Fibroblast of skin of scalp (primary cell): ENCODE measurements at places on chromosomes 5 and 9.

DNA sequence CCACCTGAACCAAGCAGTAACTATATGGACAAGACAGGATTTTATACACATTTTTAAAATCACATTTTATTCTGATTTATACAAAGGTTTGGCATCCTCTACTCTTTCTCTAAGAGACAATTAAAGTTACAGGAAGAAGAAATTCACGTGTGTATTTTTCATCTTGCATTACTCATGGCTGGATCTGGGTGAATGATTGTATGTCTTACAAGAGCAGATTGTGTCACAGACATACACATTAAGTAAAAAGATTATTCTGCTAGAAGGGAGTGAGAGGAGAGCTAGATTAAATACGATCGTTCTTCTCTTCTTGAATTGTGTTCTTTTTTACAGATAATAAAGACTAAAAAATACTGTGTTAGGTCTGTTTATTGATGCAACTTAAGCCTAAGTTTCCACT lies 20.8 kb upstream of the CEP120 start:
- DNase-seq: no peak

DNA sequence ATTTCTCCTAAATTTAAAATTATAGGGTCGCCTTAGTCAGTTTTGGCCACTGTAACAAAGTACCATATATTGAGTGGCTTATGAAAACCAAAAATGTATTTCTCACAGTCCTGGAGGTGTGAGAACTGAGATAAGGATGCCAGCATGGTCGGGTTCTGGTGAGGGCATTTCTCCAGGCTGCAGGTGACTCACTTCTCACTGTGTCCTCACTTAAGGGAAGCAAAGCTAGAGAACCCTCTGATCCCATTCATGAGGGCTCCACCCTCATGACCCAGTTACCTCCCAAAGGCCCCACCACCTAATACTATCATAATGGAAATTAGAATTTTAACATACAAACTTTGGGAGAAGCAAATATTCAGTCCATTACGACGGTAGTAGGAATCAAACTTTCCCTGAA lies 75.1 kb upstream of the FBN2 start:
- DNase-seq: no peak

DNA sequence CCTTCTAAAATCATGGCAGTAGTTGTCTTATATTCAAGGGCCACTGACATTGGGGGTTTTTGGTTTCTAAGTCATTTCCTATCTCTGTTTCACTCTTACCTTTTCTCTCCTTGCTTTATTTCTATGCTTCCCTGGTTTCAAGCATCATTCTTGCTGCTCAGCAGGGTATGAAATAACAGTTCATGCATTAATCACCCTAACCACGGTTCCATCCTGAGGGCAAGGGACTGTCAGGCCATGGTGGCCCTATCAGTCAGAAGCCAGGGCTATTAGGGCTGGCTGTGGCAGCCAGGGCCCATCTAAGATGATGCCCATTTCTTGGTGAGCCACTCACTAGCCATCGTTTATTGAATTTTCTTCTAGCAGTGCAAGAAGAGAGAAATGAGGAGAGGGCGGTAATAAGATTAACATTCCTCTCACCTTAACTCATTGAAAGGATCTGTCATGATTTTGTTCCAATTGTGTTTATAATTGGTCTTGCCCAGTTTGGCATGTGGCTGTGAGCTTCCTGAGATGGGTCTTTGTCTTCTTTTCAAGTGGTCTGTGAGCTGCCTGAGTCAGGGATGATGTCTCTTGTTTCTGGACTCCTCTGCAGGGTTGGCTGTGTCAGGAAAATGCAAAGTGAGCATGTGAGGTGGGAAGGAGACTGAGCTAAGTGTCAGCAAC lies 45.2 kb downstream of the CYSTM1 start:
- peak; percentile 36 for DNase-seq

- DNase-seq: peak; percentile 86
Measured at GRCh38 chr5:174737330-174737729, 12.9 kb downstream of the MSX2 start.

DNA sequence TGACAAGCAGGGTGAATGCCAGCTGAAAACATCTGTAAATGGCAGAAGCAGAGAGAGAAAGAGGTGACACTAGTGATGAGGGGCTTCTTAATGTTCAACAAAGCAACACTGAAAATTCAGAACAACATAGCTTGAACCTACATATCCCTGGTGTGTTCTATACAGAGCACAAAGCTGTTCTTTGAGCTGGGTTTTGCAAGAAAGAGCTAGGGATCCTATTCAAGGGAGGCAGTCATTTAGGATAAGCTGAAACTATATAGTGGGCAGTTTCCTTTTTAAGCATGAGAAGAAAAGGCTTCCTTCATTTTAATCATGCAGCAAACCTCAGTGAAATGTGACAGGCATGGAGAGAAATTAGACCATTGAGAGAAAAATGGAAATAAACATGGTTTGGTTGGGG lies 45.6 kb upstream of the RAI14 start:
- DNase-seq: no peak

DNA sequence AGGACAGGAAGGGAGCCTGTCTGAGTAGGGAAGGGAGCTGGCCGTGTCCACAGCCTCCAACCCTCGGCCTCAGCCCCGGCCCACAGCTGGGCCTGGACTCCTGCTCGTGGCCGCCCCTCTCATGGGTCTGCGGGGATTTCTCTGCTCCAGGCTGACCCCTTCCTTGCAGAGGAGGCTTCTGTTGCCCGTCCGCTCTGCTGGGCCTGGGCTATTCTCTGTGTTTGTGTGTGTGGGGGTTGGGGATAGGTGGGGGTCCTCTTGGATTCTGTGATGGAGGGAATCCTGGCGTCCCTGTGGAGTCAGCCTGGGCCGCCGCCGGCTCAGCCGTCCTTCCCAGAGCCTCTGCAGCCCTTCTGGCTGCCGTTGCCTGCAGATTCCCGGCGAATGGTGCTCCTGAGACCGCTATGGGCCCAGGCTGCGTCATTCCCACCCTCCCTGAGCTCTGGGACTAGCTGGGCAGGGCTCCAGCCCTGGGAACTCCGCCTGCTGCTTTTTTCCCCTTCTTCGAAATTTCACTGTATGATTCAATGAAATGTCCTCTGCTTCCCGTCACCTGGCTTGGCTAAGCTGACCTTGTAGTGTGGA lies 64.2 kb downstream of the FGF18 start:
- DNase-seq: peak; percentile 71

DNA sequence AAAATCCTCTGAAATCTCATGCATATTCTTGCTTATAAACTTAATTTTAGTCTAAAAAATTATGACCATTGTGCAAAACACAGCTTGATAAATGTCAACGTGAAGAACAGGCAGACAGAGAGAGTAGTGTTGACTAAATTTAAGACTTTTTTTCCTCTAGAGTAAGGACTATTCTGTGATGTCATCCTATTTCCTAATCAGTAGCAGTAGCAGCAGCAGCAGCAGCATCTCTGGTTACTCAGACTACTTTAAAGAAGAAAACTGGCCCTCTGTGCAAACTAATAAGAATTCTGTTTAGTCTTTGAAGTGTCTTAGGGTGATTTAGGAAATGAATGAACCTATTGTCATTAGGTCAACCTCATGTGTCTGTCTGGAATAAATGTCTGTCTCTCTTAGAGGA lies 403.0 kb downstream of the HINT1 start:
- no peak for DNase-seq

GRCh38 chr9:121239071-121239470 lies 28.9 kb upstream of the GSN start:
- DNase-seq: peak; percentile 43

GRCh38 chr9:21890696-21891095 lies 88.3 kb downstream of the MTAP start:
- DNase-seq: no peak

DNA sequence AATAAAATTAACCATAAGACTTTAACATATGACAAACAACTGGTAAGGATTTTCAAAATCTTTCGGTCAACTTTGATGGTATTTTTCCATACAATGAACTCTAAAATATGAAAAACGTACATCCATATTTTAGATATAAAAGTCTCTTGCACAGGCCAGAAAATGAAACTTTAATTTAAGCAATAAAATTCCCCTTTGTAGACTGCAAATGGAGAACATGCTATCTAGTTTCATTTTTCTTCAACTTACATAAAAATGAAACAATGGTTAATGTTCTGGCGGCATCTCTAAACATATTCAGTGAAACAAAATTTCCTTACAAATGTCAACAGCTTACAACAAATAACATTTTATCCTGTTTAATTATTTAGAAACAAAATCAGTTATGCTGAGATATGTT lies 84.0 kb downstream of the USP20 start:
- DNase-seq: no peak

DNA sequence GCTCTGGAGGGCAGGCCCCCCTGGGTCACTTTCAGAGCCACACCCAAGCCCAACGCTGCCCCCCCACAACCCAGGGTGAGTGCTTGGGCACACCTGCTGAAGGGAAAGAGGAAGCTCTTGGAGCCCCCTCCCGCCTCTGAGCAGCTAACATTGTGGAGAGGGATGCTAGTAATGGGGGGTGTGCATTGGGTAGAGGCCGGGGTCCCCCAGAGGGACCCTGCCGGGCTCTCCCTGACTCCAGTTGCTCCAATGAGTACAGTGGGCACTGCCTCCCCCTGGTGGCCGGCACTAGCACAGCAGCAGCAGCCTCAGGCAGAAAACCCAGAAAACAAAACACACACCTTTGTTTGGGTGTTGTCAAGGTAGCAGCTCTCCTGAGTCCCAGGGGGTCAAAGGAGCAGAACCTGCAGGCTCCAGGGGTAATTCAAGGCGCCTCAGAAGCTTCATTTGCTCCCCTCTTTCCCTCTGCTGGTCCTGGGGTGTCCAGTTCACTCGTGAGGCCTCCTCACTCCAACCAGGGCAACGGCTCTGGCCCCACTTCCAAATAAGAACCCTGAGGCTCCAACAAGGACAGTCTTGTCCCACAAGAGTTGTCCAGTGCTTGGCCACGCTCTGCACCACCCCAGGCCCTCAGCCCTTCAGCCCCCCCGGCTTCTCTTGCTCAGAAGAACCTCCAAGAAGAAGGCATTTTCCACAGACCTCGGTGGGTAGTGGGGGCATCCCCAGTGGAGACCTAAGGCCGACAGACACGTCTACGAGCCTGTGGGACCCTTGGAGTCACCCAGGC lies 16.1 kb downstream of the GBGT1 start:
- peak; percentile 49 for DNase-seq

DNA sequence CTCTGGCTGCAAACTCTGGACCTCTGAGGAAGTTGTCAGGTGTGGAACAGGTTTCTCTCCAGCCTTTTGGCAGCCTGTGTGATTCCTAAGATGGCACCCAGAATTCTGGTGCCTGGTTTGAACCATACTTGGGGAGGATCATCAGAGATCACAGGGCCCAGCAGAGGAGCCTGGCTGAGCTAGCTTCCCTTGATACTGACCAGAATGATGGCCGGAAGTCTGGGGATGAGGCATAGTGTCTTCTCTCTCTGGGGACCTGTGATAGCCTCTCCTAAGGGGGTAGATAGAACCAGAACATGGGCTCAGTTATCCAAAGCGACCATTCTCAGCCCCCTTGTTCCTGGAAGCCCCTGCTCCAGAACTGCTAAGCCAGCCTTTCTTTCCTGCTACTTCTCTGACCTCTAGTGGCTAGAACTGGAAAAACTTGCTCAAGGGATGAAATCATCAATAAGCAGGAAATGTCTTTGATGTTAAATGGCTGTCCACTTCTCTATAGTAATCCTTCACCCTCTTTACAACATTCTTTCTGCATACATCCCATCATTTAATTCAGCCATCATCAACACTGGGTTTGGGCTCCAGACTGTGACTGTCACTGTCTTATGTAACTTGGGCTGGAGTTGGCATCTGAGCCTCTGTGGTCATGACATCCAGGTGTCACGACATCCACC lies 55.1 kb downstream of the C9orf152 start:
- DNase-seq: peak; percentile 70

DNA sequence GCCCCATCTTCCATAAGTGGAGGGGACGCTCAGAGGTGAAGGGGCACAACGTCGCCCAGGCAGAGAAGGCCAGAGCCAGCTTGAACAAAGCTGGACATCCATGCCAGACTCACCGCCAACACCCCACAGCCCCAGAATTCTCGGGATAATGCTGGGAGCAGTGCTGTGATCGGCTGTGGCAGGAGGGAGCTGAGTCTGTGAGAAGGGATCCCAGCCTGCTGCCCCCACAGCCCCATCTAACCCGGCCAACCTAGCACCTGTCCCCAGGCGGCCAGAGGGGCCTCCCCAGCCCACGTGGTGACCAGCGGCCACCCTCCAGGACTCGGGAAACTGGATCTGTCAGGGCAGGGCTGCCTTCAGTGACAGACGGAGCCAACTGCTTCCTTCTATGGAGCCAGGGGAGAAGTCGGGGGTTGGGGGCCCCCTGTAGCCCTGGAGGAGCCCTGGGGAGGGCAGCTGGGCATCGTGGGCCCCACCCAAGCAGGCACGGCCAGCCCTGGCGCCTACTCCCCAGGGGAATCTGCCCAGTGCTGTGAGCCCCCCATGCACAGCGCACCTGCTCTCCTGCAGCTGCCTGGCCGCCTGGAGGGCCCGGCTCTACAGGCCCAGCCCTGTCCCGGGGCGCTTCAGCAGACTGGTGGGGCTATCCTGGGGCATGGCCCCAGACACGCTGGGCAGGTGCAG lies 6.0 kb downstream of the BRD3 start:
- no peak for DNase-seq

- DNase-seq: no peak
Measured at GRCh38 chr9:116191576-116192415, 38.2 kb downstream of the PAPPA start.

DNA sequence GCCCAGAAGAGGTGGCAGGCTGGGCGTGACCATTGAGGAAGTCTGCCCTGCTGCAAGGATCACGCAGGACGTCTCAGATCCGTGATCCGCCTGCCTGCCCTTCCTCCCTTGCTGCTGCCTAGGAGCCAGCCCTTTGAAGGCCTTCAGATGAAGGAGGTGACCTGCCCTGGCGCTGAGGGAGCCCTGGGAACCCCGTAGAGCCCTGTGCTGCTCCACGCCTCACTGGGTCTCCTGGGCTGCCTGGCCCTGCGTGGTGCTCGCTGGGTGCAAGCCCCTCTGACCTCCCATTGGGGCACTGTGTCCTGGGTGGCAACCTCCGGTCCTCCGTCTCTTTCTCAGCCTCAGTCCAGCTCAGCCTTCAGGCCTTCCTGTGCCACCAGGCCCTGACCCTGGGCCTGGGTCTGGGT lies 295.3 kb upstream of the IRX4 start:
- no peak for DNase-seq

GRCh38 chr5:143130613-143131305 lies 272.7 kb downstream of the NR3C1 start:
- no peak for DNase-seq

- no peak for DNase-seq
Measured at GRCh38 chr9:23258569-23258968, 567.5 kb downstream of the ELAVL2 start.
